ENCODE measurements at places on chromosomes 7 and 10.
A peak's percentile ranks its signal among the peaks of the same experiment; 100 is the strongest.

GRCh38 chr10:128210215-128211063, 84.2 kb upstream of the MKI67 start:
- peak; percentile 25 for DNase-seq

GRCh38 chr10:119281581-119282071, 74.3 kb downstream of the GRK5 start:
- DNase-seq = no peak

GRCh38 chr10:13340068-13340467, 8.0 kb downstream of the SEPHS1 start:
- DNase-seq = no peak

DNA sequence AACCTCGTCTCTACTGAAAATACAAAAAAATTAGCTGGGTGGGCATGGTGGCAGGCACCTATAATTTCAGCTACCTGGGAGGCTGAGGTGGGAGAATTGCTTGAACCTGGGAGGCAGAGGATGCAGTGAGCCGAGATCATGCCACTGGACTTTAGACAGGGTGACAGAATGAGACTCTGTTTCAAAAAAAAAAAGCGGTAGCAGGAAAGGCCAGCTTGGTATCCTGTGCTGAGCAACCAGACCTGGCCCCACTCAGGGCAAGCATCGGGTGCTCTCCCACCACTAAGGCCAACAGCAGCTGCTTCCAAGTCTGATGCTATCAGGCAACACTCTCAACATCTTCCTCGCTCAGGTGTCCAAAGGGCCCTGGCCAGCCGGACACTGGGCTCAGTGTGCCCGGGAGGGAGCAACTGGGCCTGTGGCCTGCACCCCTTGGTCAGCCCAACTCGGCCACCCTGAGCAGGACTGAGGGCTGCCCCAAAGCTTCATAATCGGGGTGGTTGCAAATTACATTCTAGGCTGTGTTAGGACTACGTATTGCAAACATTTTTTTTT, 44.3 kb upstream of the MSMB start:
- DNase-seq = no peak

- DNase-seq = no peak
Observed at GRCh38 chr10:3619241-3619640, 165.8 kb downstream of the KLF6 start.

DNA sequence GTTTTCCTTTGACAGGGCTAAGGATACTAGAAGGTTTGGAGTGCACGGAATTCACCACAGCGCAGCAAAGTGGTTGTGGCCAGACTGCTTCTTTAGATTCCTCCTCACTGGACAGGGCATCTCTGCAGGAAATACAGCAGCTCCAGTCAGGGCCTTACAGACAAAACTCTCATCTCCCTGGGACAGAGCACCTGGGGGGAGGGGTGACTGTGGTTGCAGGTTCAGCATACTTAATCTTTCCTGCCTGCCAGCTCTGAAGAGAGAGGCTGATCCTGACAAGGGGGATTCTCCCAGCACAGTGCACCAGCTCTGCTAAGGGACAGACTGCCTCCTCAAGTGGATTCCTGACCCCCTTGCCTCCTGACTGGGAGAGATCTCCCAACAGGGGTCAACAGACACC, 1257.9 kb downstream of the NXPH1 start:
- no peak for DNase-seq

DNA sequence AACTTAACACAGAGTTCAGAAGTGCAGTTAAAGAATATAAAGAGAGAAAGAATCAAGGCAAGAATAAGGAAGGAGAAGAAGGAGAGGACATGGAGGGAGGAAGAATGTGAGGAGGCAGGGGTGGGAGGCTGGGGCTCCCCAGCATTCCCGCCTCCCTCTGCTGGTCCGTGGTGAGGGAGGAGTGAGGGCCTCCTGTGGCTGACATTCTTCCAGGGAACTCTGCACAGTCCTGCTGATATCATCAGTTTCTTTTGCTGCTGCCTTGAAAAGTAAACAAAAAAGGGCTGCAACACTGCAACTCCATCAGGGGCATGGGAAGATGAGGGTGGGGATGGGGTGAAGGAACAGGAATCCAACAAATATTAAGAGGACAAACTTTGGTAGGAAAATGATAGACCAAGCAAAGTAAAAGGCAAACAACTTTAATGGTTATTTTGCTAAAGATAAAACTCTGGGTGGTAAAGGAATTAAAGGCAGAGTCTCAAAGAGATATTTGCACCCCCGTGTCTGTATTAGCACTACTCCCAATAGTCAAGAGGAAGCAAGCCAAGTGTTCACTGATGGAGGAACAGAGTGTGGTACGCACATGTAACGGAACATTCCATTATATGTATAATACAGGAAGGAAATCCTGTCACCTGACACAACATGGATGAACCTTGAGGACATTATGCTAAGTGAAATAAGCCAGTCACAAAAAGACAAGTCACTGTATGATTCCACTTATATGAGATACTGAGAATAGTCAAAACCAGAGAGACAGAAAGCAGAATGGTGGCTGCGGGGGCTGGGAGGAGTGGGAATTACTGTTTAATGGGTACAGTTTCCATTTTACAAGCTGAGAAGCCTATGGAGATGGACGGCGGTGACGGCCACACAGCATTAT, 8.0 kb upstream of the SPOCK2 start:
- DNase-seq = peak; percentile 16

GRCh38 chr10:118998183-118998582, 31.3 kb upstream of the NANOS1 start:
- DNase-seq = no peak

- no peak for DNase-seq
Observed at GRCh38 chr7:128129224-128129864, 98.1 kb upstream of the LRRC4 start.

DNA sequence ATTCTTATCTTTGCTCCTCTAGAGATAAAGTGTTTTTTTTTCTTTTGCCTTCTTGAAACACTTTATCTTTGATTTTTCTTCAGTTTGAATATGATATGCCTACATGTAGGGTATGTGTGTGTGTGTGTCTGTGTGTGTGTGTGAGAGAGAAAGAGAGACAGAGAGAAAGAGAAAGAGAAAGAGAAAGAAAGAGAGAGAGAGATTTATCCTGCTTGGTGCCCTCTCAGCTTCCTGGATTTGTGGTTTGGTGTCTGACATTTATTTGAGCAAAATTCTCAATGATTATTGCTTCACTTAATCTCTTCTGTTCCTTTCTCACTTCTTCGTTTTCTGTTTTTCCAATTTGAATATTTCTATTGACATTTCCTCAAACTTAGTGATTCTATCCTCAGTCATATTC, 60.3 kb downstream of the RAB18 start:
- no peak for DNase-seq

DNA sequence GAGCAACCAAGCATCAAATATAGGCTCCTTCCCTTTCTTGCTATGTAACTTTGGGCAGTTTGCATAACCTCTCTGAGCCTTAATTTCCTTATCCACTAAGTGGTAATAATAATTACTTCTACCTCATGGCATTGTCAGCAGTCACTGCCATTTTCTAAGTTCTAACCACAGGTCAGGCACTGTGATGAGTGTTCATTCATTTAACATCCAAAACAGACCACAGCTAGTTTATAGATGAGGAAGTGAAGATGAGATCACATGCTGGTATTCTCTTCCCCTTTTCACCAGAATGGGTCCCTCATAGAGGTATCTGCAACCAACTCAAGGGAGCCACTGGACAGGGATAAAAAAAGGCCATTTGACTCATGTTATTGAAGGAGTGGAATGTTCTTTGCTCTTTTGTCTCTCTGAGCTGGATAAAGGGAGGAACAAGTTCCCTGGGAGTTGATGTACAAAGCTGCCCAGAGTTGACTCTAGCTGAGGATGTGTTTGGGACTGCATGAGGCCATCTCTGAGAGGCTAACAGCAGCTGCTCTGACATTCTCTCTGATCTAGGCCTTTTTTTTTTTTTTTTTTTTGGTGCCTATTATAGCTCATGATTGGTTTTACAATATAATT, 65.0 kb downstream of the DNAJC12 start:
- no peak for DNase-seq

DNA sequence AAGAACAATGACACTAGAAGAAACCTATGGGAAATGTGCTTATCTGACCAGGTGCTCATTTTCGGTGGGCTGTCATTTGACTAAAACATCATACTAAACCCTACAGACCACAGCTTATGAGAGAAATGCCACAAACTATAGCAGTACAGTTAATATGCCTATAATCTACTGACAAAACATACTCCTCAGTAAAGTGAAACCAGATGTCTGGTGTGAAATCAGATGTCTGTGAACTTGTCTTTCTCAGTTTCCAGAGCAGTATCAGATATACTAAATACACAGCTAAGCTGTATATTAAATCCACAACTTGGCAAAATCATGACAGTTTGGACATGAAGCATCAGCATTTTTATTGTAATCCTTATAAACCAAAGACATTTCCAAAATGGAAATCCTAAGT, 3.3 kb downstream of the IMMP2L start:
- DNase-seq = no peak

DNA sequence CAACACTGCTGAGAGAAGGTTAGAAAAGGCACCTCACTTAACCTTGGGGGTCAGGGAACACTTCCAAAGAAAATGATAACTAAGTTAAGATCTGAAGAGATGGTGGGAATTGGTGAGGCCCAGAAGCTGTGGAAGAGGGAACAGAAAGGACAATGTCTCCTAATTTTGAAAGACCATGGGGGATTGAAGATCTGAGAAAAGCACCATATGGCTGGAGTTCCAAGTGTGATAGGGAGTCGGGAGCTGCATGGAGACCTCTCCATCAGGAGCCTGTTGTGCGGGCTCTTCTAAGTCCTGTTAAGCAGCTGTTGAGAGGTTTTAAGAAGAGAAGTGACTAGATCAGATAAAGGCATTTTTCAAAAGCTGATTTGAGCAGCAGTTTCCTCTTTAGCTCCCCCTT, 254.3 kb downstream of the CDK14 start:
- DNase-seq = no peak

- no peak for DNase-seq
Observed at GRCh38 chr7:155591055-155591775, 44.9 kb upstream of the CNPY1 start.

DNA sequence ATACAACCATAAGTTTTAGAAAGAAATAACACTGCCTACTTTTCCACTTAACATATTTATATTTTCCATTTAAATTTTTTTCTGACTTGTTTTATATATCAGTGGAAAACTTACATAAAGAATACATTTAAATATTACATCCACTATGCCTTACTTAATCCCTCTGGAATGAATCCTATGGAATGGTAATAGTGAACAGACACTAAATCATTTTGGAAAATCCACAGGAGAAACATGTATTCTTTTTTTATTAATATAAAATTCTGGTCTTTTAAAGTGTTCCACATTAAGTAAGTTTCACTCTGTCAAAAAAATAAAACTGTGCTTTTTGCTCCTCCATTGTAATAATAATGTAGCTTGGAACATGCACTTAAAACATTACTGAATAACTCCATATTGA, 236.8 kb upstream of the LRRN3 start:
- no peak for DNase-seq

GRCh38 chr10:131982796-131983195, 1.1 kb upstream of the BNIP3 start:
- no peak for DNase-seq

DNA sequence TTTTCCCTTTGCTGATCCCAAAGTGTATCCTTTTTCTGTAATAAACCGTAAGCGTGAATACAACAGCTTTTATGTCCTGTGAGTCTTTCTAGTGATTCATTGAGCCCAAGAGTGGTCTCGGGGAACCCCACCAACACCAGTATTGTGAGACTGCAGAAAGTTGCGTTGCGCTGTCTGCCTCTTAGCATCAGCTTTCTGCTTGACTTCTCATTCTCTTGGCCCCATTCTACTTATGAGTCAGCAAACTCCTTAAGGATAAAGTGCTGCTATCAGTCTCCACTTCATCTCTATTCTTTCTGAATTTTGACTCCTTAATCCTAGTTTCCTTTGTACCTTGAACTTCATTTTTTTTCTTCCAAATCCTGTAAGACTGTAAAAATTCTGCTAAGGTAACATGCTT, 184.3 kb upstream of the MBL2 start:
- DNase-seq = no peak

- no peak for DNase-seq
Observed at GRCh38 chr7:150405584-150406311, 26.6 kb downstream of the ZNF775 start.

DNA sequence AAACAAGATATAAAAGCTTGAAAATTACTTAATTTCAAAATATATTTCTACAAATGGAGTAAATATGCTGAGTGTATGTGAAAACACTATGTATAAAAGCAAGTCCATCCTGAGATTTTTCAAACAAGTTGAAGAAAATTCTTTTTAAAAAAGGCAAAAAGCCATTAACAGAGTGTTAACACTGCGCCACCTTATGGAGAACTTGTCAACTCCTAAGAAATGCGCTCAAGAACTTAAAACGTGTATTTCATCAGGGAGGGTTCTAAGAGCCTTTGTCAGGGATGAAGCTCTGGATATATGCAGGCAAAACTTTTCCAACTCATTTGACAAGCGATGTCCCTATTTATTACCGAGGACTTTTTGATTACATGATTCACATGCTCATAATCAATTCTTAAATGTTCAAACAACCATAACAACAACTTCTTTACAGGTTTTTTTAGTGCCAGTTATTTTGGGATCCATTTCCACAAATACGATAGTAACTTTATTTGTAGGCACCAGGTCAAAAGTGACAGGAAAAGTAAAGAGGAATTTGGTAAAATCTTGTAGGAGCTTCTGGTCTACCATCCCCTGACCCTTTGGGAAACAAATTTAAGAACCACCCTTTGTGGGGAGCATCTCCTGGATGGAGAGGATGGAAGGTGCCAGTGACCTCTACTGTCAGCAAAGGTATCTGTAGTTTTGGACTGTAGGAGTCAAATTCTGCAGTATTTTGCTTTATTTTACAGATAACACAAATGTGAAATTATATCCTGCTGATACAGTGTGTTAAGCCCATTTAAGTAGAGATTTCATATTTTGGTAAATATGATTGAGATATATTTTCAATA, 23.2 kb downstream of the CALCR start:
- peak; percentile 60 for DNase-seq

- DNase-seq = no peak
Observed at GRCh38 chr7:40418448-40418847, 283.6 kb downstream of the SUGCT start.

DNA sequence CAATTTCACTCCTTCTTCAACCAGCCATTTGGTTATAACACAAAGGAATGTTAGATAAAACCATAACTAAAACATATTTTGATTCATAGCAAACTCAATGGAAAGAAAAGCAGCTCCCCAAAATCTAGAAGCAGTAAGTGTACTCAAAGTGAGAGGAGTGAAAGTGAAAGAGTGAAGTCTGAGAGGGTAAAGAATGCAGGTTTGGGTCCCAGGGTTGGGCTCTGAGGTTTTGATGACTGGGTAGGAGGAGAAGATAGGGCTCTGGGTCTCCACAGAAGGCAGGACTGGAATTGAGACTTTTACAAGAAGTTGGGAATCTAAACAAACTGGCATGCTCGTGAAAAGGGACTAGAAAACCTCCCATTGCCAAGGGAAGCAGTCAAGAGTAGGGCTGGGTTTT, 85.4 kb upstream of the RSU1 start:
- DNase-seq = no peak

DNA sequence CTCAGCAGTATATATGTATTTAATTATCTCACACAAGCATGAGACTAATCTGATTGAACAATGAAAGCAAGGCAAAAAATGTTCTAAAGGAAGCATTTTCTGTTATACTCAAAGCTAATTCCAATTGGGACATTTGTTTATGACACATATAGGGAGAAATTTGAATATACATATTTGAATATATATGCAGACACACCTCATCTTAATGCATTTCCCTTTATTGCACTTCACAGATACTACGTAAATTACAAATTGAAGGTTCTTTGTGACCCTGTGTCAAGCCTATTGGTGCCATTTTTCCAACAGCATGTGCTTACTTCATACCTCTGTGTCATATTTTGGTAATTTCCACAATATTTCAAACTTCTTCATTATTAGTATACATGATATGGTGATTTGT, 132.1 kb upstream of the STEAP1 start:
- DNase-seq = no peak

GRCh38 chr10:992467-992866, 4.2 kb downstream of the GTPBP4 start:
- DNase-seq = no peak
